Stimulated activated naive B cell treated with anti-CD40 and anti-IgM and Interleukin-4, amounts not matched to agents 10 μg/mL and 1 μg/mL and 100 μg/mL, for 72 hours (primary cell): ENCODE measurements at places on chromosomes 1 and 21.
A peak's percentile ranks its signal among the peaks of the same experiment; 100 is the strongest.

- DNase-seq: no peak
Measured at GRCh38 chr21:15534450-15534886, 195.3 kb upstream of the USP25 start.

GRCh38 chr1:235998812-235999211 lies 66.1 kb downstream of the NID1 start:
- peak; percentile 41 for DNase-seq

DNA sequence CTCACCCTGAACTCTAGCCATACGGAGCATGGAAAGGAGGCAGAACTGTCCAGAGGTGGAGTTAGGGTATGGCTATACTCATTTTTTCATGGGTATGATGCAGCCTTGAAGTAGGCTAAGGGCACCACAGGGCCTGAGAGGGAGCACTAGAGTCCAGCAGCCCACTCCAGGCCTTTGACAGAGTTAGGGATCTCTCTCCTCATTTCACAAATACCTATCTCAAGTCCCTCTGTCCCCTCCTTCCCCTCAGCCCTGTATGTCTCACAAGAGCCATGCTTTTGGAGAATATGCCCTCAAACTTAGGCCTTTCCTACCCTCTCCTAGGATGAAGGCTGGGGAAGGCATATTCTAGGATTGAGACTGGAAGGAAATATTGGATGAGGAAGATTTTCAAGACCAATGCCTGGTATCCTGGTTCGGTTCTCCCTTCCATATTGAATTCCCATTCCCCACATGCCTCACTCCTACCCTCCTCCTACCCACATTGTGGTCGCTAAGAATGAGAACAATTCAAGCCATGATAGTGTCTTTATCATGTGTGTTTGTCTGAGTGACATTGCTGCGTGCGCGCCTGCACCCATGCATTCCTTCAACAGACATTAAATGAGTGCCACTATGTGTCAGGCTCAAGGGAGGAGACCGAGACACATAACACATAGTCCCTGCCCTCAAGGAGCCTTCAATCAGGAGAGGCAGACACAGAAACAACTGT lies 2.6 kb upstream of the NECTIN4 start:
- DNase-seq: no peak

- no peak for DNase-seq
Measured at GRCh38 chr1:24216276-24217074, 29.4 kb upstream of the IFNLR1 start.

GRCh38 chr1:96559707-96560596 lies 161.6 kb upstream of the PTBP2 start:
- no peak for DNase-seq

DNA sequence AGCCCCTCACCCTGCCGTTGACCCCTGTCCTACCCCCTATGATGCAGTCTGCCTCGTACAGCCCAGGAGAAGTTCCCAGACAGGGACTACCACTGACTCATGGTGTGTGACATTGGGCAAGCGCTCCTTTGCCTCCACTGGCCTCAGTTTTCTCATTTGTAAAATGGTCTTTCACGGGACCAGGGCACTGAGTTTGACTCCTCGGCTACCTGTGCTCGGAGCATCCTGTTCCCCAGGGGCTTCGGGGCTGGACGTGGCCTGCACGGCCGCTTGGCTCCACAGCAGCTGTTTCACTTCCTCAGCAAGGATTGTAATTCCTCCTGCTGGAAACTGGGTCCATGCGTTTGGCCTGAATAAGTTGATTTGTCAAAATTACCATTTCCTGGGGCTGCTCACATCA lies 277.3 kb downstream of the MATN1 start:
- DNase-seq: no peak

DNA sequence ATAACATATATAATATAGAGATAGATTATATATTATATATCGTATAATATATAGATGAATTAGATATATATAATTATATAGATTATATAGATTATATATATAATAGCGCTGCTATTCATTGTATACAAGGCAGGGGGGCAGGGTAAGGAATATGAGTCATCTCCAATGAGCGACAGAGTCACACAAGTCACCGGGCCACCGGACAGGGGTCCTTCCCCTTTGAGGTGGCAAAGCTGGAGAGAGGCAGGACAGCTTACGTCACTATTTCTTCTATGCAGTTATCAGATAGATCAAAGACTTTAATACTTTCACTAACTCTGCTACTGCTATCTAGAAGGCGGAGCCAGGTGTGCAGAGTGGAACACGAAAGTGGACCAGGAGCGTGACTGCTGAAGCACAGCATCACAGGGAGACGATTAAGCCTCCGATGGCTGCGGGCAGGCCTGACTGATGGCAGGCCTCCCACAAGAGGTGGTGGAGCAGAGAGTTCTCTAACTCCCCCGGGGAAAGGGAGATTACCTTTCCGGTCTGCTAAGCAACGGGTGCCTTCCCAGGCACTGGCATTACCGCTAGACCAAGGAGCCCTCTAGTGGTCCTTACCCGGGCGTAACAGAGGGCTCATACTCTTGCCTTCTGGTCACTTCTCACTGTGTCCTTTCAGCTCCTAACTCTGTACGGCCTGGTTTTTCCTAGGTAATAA lies 2154.7 kb downstream of the MRPL39 start:
- peak; percentile 47 for DNase-seq

GRCh38 chr1:77484926-77485325 lies 197.5 kb downstream of the ZZZ3 start:
- no peak for DNase-seq

DNA sequence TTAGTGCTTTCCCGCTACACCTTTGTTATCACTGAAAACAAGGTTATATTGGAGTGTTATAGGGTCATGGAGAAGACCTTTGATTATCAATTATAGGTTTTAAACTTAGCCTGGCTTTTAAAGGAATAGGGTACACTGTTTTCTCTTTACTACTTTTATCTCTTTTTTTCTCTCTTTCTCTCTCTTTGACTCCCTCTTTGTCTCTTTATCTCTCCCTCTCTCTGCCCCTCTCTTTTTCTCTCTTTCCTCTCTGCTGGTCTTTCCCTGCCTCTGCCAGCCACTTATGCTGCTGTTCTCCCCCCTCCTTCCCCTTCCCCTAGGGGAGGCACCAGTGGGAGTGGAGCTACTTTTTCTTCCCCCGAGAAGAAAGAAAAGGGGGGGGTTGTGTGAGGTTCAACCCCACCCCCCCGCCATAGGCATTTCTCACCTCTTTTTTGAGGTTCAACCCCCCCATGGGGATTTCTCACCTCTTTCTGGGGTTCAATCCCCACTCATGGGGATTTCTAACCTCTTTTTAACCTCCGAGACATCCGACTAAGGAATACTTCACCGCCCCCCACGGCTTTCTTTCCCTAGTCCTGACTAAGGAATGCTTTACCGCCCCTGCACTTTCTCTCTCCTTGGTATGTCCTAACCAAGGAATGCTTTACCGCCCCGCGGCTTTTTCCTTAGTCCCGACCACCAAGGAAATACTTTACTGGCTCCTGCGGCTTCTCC lies 17.2 kb upstream of the ZBTB8B start:
- no peak for DNase-seq

DNA sequence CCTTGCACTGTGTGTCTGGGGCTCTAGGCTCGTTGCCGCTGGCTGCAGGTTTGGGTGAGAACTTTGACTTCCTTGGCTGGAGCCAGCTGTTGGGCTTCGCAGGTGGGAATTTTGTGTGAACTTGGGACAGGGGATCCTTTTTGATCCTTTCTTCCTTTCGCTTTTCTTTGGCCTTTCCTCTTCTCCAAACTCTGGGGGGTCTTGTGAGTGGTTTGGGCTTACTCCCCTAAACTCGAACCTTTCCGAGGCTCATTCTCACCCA lies 643 bp downstream of the COQ8A start:
- no peak for DNase-seq

DNA sequence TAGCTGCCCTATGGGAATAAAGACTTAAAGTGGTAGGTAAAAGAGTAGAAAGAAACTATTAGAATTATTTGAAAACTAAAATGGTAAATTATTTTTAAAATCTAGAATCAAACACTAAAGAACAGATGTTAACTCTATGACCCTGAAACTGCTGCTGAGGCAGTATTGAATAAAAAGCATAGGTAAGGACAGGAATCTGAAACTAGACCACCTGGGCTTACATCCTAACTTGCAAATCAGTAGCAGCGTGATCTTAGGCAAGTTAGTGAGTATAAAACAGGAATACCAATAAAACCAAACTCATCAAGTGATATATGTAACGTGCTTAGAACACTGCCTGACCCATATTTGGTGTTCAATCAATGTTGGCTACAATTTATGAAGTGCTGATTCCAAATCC lies 257.9 kb downstream of the VAV3 start:
- DNase-seq: no peak

DNA sequence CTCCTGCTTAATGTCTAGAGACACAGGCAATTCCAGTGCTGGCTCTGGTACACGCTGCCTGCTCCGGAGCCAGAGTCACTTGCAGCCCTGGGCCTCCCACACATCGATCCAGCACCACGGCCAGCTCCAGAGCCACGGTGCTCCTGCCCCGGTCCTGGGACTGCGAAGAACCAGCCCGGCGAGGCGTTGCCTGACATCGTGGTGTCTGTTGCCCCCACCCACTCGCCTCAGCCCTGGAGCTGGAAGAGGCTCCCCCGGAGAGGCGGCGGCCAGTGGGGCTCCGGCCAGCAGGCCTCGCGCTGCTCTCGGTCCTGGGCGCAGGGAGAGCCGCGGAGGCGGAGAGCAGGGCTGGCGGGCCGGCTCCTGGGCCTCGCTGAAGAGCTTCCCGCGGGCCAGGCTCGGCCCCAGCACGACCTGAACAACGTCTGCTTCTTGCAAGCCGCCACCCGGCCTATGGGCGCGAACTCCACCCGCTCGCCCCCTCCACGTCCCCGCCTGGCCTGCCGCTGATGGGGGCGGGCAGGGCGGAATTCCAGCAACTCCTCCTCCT lies 364.8 kb downstream of the CEP170 start:
- DNase-seq: no peak

DNA sequence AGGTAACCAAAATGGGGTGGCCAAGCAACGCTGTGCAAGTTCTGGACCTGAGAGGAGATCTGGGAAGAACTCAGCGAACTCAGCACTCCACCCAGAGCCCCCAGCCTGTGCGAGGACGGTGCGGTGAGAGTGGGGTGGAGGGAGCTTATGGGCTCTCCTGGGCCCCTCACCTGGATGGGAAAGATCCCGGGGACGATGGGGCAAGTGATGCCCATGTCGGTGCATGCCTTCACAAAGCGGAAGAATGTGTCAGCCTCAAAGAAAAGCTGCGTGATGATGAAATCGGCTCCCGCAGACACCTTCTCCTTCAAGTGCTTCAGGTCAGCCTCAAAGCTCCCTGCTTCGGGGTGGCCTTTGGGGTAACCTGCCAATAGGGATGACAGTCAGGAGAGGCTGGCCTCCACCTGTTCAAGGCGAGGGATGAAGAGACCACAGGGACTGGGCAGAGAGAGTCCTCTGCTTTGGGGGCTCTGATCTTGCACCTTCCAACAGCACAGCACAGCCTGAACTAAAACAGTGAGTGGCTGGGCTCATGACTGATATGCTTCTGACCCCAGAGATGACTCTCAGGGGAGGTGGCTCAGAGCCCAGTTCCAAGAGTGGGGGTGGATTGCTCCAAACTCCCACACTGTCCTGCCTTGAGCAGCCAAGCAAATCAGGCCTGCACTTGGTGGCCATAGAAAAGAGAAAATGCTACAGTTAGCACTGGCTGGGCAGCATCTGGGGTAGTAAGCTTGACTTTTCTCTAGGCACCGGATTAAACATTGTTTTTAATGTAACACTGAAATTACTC lies 9.5 kb downstream of the MTHFR start:
- no peak for DNase-seq

DNA sequence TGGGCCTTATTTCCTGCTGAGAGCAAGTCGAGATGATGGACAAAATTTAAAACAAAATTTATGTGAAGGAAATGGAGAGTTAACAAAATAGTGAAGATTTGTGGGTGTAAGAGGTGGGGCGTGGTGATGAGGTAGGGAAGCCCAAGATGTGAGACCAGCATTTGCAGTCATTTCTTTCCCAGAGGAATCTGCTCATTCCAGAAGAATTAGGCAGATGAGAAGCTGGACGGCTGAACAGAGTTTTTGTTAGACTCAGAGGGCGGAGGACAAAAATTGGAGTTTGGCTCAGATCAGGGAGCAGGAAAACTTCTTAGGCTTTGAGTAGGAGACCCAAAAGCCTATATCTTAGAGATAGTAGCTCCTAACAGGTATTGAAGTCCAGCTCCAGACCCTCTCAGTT lies 65.3 kb downstream of the CAMTA1 start:
- DNase-seq: no peak

- DNase-seq: no peak
Measured at GRCh38 chr1:191729742-191730141, 428.5 kb upstream of the RGS18 start.

GRCh38 chr1:25529518-25530185 lies 13.8 kb upstream of the LDLRAP1 start:
- DNase-seq: no peak

- DNase-seq: no peak
Measured at GRCh38 chr1:29453502-29454240, 217.3 kb downstream of the PTPRU start.

GRCh38 chr1:218347336-218347722 lies 2.2 kb downstream of the TGFB2 start:
- DNase-seq: no peak

DNA sequence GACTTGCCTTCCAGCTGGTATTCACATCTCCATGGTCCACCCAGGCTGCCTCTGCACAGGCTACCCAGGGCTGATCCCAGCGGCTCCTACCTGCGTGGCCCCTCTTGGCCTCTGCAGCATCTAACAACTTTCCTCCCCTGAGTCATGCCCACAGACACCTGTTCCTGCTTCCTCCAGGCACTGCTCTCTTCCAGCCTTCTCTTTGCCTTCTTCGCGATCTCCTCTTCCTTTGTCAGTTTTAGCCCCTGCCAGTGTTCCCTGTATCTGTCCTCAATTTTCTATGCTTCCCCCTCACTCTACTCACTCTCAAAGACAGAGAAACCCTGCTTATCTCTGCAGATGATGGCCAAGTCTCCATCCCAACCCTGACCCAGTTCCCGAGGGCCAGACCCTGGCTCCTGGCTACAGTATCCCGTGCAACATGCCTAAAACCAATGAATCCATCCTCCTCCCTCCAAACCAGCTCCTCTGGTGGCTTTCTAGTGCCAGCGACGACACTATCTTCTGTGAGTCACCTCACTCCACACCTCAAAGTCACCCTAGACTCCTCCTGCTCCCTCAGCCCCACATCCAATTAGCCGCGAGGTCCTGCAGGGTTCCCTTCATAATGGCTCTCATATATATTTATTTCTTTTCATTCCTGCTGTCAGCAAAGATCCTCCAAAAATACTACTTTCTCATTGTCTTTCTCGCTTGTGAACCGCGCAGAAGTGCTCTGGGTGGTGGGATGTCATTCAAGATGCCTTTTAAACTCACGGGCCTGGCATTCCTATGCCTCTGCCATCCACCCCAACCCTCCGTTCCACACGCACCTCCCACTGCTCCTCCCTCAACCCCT lies 259.2 kb downstream of the TOMM20 start:
- no peak for DNase-seq
